ENCODE measurements at places on chromosomes 2 and 18. TPM values are rescaled to one million over a fixed set of nuclear protein-coding genes. Genes with fewer than 3 reads are reported as not detected.

Gene BABAM2
- total RNA-seq: 32.3 TPM

Gene GNLY
- not detected for total RNA-seq

Gene HOXD1
- not detected for total RNA-seq

Gene NAB1
- total RNA-seq: 27.5 TPM

Gene LTBP1
- total RNA-seq: 127 TPM

Gene RAB17
- total RNA-seq: 0.81 TPM

Gene C1QL2
- total RNA-seq: not detected

Gene ABI2
- total RNA-seq: 17.3 TPM

Gene UGT1A3
- total RNA-seq: not detected

Gene STPG4
- total RNA-seq: not detected

Gene HRH4
- not detected for total RNA-seq

Gene GCG
- total RNA-seq: not detected

Gene TLK1
- total RNA-seq: 7.0 TPM

Gene NEB
- under 0.01 TPM for total RNA-seq

Gene CRYBA2
- not detected for total RNA-seq

Gene LIMS3
- total RNA-seq: 2.3 TPM

Gene MYO7B
- total RNA-seq: 0.18 TPM

Gene MDH1B
- total RNA-seq: 0.32 TPM

Gene NPPC
- total RNA-seq: not detected

Gene RPIA
- 3.9 TPM for total RNA-seq

Gene DAW1
- total RNA-seq: 8.7 TPM

Gene SF3B1
- total RNA-seq: 159 TPM

Gene CD8B2
- total RNA-seq: not detected

Gene PRKAG3
- not detected for total RNA-seq

Gene KCNIP3
- total RNA-seq: 4.4 TPM

Gene TGFBRAP1
- 9.2 TPM for total RNA-seq

Gene SCYGR4
- not detected for total RNA-seq

Gene FN1
- total RNA-seq: 27,606 TPM

Gene ESPNL
- 0.16 TPM for total RNA-seq

Gene TCF7L1
- total RNA-seq: 2.9 TPM

All from cardiac atrium fibroblast (primary cell).